GM12891 (cell line): ENCODE measurements at places on chromosomes 1 and 21.

GRCh38 chr1:34444516-34444915 lies 267.8 kb downstream of the C1orf94 start:
- DNase-seq: no peak

- DNase-seq: no peak
Measured at GRCh38 chr1:28135371-28136168, 40.9 kb downstream of the PTAFR start.

- DNase-seq: no peak
Measured at GRCh38 chr21:43603233-43603626, 56.1 kb downstream of the HSF2BP start.

DNA sequence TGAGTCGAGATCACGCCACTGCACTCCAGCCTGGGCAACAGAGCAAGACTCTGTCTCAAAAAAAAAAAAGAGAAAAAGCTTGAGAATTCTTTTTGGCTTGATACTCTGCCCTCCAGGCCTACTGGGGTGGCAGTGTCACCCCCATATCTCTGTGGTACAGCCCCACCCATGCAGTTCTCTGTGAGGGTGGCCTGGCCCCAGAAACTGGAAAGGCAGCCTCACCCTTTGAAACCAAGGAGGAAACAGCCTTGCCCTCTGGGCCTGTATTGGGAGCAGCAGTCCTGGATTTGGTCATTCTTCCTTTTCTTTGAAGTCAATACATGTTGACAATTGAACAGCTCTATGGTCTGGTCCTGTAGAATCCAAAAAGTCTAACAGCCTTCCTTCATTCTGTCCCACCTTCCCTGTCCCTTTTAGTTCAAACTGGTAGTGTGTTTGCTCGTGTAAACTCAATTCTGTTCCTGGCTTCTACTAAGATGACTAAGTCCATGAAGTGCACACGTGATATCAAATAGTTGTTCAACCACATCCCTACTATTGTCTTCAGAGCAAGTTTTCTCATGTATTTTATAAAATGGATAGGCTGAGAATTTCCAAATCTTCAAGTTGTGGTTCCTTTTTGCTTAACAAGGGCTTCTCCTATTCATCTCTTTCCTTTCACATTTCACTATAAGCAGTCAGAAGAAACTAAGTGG lies 13.2 kb downstream of the ST7L start:
- DNase-seq: no peak

- no peak for DNase-seq
Measured at GRCh38 chr21:15031790-15032357, 32.9 kb downstream of the NRIP1 start.

DNA sequence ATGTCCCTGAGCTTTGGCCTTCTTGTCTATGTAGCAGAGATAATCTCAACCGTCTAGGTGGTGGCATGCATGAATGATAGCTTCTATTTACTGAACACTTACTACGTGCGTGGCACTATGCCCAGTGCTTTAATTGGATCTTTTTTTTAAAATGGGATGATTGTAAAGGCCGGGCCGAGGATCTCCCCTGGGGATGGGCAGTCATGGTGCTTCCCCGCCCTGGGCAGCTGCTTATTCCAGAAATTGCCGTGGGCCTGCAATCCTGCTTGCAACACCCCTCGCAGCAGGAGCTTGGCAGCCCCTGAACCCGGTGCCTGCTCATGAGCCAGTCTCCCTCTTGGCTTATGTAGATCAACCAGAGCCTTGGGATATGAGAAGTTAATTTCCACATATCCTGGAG lies 360.7 kb downstream of the CAMTA1 start:
- no peak for DNase-seq
